ENCODE measurements at places on chromosomes 1 and 21.

- peak; percentile 93 for DNase-seq
These were observed 7.0 kb upstream of the HEYL start for GRCh38 chr1:39646232-39647081.

- no peak for DNase-seq
These were observed 3.9 kb upstream of the FLG start for GRCh38 chr1:152328801-152329391.

GRCh38 chr1:215665215-215665614 is 98.1 kb downstream of the KCTD3 start:
- DNase-seq = no peak

DNA sequence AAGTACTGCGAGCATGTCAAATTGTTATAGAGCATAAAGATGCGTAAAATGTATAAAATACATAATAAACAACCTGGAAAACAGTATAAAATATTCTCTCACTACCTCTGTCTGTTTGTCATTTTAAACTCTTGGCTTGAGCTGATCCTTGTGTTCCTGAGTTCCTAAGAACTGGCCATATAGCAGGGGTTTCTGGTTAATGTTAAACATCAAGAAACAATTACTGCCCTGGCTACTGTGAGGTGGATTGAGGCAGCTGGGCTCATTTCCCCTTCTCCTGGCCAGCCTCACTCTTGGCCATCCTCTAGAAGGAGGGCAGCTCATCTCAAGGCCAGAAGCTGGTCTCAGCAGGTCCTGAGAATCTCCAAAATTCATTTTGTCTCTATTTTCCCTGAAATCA is 297.3 kb upstream of the USP24 start:
- no peak for DNase-seq

GRCh38 chr1:205656236-205656635 is 24.1 kb downstream of the SLC45A3 start:
- no peak for DNase-seq

GRCh38 chr21:40616377-40616704 is 230.6 kb downstream of the DSCAM start:
- DNase-seq = no peak

- no peak for DNase-seq
These were observed 1.3 kb upstream of the LYST start for GRCh38 chr1:235867903-235868469.
